ENCODE measurements at places on chromosomes 16 and 17. TPM values are rescaled to one million over a fixed set of nuclear protein-coding genes. Genes with fewer than 3 reads are reported as not detected.

Gene BRD7
- polyA plus RNA-seq, result 68.3 TPM

Gene ENDOV
- 19.8 TPM for polyA plus RNA-seq

DNA sequence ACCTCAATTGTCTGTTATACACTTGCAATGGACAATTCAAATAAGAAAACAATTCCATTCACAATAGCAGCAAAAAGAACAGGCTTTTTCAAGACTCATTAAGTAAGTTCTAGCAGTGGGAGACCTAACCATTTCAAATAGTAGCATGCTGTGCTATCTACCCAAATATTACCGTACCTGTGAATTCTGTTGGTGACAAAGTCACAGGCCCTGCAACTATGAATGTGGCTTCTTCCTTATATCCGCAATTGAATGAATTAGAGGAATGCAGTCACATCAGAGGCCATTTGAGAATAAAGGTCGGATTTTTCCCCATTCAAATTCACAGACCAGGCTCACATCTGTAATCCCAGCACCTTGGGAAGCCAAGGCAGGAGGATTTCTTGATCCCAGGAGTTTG, 800 bp upstream of the NME4 start:
- DNase-seq, result no peak

DNA sequence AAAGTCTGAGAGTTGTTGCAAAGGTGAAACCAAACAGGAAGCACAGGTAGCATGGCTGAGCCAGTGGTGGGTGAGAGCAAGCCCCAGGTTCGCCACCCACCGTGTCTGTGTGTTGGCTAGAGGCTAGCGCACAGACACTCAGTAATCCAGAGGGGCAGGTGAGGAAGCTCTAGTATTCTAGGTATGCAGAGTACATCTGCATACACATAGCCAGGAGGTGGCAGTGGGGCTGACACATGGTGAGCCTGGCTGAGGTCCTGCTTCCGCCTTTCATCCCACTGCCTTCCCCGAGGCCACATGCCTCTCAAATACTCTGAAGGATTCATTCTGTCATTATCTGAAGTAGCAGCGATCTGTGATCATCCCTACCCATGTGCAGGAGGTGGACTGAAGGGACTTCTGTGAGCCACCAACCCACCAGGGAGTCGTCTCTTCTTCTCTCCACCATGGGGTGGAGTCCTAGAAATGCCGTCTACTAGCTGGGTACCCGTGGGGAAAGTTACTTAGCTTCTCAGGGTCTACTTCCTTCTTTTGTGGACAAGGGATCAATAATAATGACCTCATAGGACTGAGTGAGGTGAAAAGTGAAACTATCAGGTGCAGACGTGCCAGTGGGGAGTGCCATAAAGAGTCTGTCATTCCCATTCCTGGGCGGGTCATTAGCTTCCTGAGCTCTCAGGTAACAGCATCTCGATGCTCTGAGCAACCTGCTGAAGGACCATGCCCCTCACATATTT, 36.0 kb upstream of the ICAM2 start:
- DNase-seq, result no peak

- no peak for DNase-seq
Observed at GRCh38 chr16:15552507-15552906, 90.4 kb downstream of the MARF1 start.

- peak; percentile 96 for DNase-seq
Observed at GRCh38 chr16:88504489-88505404, 51.7 kb downstream of the ZFPM1 start.

Gene OR1A1
- polyA plus RNA-seq, result not detected

GRCh38 chr16:2205967-2206313, 686 bp downstream of the MLST8 start:
- no peak for DNase-seq

DNA sequence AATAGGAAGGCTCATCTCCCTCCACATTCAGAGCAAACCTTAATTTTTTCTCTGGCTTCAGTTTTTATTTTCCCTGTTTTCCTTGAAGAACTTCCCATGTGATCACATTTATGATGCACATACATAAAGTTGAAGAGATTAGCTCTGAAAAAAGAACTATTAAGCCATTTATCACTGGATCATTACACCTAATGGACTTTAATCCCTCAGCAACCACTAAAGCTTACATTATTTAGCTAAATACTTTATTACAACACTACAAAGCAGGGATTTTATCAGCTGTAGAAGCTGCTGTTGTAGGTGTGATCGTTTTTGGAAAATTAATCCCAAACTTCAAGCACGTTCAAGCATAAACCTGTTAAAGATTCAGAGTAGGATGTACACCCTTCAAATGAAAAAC, 21.1 kb downstream of the SMYD4 start:
- no peak for DNase-seq
